NCI-H2081 treated with DMSO at 0.1 percent for 48 hours (cell line): ENCODE measurements at places on chromosomes 13 and 19.

- DNase-seq, result no peak
Measured at GRCh38 chr19:10747271-10747670, 29.4 kb downstream of the DNM2 start.

DNA sequence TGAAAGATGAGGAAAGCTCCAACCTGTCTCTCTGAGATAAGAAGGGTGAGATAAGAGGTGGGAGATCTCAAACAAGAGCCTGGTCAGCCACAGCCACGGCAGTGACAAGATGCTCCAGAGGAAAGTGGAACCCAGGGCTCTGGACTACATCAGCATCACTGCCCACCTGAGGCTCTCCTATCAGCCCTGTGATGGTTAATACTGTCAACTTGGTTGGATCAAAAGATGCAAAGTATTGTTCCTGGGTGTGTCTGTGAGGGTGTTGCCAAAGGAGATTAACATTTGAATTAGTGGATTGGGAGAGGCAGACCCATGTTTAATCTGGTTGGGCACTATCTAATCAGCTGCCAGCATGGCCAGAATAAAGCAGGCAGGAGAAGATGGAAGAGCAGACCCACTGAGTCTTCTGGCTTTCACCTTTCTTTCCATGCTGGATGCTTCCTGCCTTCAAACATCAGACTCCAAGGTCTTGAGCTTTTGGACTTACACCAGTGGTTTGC lies 476.6 kb upstream of the NBEA start:
- DNase-seq, result no peak

- no peak for DNase-seq
Measured at GRCh38 chr19:15107061-15108010, at the start of gene SYDE1. Gene SYDE1, plus strand, starts transcription at chr19:15107401. Its CDS starts 33 bp downstream, at chr19:15107434.

- no peak for DNase-seq
Measured at GRCh38 chr19:36150586-36150985, 1.7 kb downstream of the COX7A1 start.

DNA sequence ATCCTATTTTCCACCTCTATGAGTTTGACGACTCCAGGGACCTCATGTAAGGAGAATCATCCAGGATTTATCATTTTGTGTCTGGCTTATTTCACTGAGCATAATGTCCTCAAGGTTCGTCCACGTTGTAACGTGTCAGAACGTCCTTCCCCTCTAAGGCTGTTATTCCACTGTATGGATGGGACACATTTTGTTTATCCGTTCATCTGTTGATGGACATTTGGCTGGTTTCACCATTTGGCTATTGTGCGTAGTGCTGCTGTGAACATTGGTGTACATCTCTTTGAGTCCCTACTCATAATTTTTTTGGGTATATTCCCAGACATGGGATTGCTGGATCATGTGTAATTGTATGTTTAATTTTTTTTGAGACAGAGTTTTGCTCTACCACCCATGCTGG lies 21.5 kb downstream of the CRTC1 start:
- DNase-seq, result no peak

- DNase-seq, result no peak
Measured at GRCh38 chr13:41291246-41291645, 19.8 kb upstream of the NAA16 start.
